ENCODE measurements at places on chromosomes 3 and 15.

DNA sequence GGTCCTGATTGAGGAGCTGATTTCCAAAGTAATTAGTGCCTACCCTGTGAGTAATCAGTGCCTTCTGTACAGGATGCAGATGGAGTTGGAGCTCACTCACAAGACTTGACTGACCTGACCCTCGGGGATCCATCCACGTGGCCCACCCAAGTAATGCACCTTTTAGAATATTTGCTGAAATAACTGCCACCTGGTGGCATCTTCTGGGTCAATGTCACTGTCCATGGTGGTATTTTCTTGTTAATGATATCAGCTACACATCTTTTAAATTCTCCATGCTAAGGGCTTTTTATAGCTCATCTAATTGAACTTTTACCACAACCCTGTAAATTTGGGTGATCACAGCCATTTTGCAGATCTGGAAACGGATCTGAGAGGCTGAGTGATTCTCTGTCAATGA lies 74.3 kb upstream of the ANKRD34C start:
- no peak for DNase-seq

DNA sequence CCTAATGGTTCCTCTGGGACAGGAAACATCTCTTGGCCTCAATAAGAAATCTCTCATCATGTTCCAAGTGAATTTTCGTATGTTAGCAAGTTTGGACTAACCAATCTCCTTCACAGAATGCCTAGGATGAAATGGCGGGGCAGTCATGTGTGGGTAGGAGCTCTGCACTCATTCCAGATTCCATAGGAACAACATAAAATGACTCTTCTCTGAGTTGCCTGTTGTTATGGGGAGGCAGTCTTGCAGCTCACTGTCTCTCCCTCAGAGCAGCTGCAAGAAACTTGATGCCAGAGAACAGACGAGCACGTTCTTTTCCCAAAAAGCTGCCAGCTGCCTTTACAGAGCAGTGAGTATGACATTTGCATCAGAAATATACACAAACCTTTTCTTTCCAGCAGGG lies 34.1 kb downstream of the SPATA12 start:
- no peak for DNase-seq

DNA sequence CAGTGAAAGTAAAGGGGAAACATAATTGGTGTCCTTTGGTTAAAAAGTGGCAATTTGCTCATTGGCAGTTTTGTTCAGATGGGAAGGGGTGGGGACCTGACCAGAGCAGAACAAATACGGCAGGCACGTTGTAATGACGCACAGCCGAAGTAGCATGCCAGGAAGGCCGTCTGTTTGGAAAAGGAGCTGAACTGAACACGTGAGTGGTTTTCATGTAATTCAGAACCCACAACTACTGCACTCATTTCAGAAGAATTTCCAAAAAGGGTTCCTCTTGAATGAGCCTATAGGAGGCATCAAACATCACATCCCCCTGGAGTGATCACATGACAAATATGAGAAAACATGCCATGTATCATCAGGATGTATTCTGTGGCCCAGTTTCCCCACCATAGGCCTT lies 42.9 kb upstream of the LMCD1 start:
- DNase-seq, result no peak

- no peak for DNase-seq
These were observed 11.1 kb downstream of the GP5 start for GRCh38 chr3:194387926-194388418.

GRCh38 chr3:196192524-196193051 lies 18.6 kb downstream of the ZDHHC19 start:
- no peak for DNase-seq

DNA sequence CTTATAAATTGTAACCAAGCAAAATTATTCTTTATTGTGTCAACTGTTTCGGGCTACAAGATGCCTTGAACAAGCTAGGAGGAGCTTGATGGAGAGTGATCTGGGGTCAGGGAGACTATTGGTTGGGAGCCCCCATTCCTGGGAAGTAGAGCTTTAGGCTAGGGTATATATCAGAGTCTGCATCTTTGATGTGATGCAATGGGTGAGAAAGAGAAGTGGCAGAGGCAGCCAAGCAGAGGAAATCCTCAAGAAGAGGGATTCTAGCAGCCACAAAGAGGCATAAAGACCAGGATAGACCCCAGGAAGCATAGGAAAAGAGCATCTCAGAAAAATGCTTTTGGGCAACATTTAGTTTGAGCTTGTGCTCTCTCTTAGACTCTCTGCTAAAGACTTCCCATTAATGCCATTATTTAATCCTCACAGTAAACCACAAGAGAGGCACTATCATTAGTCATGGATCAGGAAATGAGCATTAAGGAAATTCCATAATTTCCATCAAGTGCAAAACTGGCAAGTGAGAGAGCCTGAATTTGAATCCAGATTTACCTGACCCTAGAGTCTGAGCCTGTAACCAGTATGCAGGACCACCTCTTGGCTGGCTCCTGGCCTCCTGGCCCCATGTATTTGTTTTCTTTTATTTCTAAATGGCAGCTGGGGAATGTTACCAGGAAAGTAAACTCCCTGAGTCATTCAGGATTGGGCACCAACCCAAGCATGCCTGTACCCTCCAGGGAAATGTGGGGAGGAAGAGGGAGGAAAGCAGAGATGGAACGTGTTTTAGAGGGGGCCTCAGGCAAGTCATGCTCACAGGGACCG lies 118.7 kb downstream of the RPL22L1 start:
- no peak for DNase-seq

GRCh38 chr3:39222462-39222861 lies 30.1 kb upstream of the XIRP1 start:
- DNase-seq, result no peak

- no peak for DNase-seq
These were observed 246.9 kb downstream of the ZIC1 start for GRCh38 chr3:147656023-147656422.

DNA sequence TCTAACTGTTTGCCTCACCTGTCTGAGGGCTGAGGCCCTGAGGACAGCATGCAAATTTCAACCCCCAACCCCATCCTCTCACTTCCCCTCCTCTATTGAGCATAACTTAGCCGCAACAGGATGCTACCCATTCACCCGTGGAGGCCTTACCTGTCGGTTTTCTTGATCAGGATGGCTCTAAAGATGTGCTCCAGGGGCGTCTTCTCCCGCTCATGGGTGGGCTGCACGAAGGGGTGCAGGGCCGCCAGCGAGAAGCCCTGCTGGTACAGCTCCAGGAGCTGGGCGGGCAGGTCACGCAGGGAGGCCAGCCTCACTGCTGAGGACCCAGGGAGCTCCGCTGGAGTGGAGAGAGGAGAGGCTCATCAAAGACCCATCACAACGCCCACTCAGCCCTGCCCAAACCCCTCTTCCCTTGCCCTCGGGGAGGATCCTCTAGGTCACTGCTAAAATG lies 79.8 kb downstream of the RFTN1 start:
- peak; percentile 74 for DNase-seq

DNA sequence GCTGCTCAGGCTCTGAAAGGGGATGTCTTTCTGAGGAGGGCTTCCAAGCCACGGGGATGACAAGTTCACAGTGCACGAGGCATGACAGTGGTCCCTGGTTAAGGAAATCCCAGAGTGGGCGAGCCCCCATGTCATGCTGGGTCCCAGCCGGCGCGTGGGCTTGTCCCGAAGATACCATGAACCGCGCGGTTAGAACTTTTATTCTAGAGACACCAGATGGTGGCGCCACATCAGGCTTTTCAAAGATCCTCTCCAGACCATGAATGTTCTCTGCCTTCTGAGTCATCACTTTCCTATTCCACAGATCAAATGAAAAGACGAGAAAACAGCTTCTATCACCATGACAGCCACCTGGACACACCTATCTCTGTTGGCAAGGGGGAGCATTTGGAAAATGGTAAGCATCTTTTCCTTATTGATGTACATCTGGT lies 227.8 kb upstream of the LYSMD4 start:
- DNase-seq, result no peak

GRCh38 chr3:13532085-13532484 lies 16.8 kb upstream of the FBLN2 start:
- DNase-seq, result no peak

DNA sequence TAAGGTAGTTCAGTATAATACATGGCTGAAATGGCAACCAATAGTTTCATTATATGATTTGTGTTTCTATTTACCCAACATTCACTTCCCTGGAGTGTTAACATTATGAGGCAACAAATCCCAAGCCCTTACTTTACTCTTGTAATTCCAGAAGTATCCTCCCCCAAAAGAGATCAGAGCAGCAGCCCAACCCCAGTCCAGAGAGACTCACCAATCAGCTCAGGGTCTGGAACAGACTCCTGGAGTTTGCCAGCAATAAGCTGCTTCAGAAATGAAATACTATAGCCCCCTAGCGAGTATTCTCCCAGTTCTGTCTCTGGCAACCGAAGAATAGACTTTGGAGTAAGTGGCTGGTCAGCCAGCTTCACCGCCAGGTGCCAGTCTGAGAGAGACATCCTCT lies 2.5 kb downstream of the UBL7 start:
- no peak for DNase-seq

GRCh38 chr3:23726811-23727548 lies 78.8 kb upstream of the UBE2E1 start:
- peak; percentile 45 for DNase-seq

- DNase-seq, result no peak
These were observed 505.8 kb downstream of the EPHA3 start for GRCh38 chr3:89613241-89613640.

GRCh38 chr3:100941451-100941850 lies 51.8 kb downstream of the ABI3BP start:
- no peak for DNase-seq

DNA sequence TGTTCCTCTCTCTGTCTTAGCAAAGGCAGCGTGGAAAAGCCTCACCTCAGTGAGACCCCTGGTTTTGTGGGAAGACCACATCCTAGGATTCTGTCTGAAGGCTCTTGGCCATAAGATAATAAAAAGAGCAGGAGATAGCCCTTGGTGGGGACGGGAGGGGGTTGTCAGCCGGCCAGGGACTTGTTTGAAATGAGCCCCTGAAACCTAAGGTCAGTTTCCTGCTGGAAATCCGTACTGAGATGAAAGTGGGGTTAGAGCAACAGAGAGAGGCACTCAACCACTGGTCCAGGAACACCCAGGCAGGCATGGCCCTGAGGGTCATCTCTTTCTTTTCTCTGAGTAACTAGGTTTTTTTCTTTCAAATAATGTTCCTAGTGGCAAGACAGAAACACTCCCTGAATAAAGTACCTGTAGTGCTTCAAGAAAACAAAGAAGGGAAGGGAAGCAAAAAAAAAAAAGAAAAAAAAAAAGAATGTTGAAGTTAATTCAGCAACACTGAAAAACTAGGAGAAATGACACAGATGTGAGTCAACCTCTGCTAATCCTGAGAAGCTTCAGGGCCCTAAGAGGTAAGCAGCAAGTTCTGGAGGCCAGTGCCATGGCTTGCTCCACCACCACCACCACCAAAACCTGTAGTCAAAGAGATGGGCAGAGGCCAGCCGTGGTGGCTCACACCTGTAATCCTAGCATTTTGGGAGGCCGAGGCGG lies 3.2 kb downstream of the ITGB5 start:
- no peak for DNase-seq

DNA sequence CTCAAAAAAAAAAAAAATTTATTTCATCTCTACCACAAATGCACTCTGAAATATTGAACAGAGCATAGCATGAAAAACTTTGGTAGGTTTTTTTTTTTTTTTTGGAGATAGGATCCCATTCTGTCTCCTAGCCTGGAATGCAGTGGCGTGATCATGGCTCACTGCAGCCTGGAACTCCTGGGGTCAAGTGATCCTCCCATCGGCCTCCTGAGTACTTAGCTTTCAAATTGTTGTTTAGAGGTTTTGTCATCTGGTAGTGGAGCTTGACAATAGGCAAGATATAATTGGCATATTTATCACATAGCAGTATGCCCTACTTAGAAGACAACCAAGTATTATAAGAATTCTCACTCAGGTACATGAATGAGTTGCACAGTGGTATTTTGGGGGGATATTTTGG lies 234.2 kb upstream of the ST8SIA2 start:
- no peak for DNase-seq

DNA sequence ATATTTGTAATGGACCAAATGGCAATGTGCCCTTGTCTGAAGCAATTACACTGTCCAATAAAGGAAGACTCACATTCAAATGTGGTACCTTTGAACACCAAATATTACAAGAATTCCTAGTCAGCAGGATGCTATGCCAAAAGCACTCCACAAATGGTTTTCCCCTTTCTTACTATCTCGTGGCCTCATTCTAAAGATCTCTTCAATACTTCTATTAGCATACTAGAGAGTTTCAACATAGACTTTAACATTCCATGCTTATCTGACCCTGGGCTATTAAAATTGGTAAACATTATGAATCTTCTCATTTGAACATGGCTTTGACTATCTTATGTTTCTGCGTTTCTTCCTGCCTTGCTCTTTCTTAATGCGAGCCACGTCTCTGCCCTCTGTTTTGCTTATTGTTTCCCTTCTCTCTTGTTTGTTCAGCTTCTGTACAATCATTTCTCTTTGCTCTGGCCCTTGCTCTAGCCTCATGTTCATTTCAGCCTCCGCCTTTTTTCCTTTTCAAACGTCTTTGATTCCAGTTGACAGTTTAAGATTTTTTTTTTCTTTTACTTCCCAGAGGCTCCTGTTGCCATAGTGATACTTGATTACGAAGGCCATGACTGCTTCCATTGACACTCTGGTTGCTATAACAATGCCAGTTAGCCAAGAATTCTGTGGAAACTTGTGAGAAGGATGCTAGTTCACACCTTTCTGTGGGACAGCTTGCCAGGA lies 49.5 kb upstream of the SLC9A9 start:
- no peak for DNase-seq

GRCh38 chr3:75136100-75136897 lies 521.8 kb upstream of the CNTN3 start:
- DNase-seq, result no peak

DNA sequence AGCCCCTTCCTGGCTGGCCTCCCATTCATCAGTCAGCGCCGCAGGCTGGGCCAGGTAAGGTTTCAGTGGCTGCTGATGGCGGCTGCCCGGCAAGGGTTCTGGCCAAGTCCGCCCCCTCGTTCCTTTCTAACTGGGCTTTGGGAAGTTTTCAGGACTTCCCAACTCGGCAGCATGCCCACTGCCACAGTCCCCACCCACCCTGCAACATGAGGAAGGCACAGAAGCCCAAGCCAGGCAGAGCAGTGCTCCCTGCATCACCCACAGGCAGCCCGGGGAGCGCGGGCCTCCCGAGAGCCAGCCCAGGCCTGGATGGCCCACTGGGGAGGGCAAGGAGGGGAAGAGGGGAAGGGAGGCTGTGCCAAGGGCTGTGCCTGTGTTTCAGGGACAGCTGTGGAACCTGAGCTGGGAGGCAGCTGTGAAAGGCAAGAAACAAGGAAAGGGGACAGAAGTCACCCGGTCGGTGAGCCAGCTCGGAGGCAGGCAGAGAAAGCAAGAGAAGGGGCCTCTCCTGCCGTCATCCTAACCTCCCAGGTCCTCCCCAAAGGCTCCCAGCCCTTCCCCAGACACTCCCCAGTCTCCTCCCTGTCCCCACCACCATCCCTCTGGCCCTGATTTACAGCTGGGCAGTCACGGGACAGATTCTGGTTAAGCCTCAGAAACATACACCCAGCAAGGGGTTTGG lies 73.9 kb downstream of the CPN2 start:
- DNase-seq, result no peak

GRCh38 chr3:17901893-17902292 lies 159.5 kb upstream of the TBC1D5 start:
- DNase-seq, result no peak

DNA sequence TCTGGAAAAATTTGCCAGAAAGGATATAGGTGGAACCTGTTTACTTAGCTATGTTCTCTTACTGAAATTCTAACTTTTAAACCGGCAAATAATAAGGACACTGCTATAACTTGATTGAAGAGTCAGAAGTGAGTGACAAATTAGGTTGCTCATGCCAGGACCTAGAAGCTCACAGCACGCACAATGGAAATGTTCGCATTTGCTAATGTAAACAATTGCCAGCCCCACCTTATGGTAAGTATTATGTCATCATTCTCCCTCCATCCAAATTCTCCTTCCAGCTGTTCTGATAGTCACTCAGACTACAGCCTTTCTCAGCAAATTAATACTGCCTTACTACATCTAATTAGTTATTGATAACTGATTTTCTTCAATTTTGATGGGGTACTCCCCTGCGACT lies 4.8 kb upstream of the STXBP5L start:
- no peak for DNase-seq
